ENCODE measurements at places on chromosomes 13 and 19.

DNA sequence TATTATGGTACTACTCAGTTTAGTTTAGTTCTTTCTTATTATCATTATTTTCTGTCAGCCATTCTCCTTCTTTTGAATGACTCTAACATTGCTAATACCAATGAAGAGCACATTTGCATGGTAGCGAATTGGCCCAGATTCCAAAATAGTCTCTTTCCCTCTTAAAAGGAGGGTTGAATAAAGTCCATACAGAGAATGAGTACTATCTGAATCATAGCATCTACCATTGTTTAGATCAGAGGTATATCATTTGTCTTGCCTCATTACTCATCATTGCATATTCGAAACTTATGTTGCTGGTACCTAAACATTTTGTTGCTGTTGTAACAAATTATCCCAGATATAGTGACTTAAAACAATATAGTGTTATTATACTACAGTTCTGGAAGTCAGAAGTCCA lies 1235.3 kb upstream of the ATXN8OS start:
- DNase-seq = no peak

DNA sequence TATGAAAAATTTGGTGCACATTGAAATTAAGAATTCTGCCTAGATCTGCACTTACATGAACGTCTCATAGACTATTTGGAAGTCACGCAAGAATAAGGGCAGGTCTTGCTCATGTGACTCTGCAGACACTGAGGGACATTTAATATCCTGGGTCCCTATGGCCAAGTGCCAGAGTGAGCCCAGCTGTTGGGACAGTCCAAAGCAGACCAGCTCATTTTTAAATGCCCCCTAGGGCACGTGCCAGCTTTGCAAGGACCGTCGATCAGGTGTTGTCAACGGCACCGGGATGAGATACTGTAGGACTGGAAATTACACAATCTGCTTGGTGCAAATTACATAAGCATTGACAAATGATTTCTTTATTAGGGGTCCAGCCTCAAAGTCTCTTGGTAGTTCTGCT lies 293.6 kb downstream of the TEX29 start:
- DNase-seq = no peak

GRCh38 chr13:112060282-112060830 lies 6.6 kb upstream of the SOX1 start:
- no peak for DNase-seq

GRCh38 chr13:30037766-30038165 lies 187.3 kb upstream of the UBL3 start:
- DNase-seq = no peak

GRCh38 chr19:49875857-49876421 lies 1.2 kb downstream of the AKT1S1 start:
- DNase-seq = no peak
